ENCODE measurements at places on chromosomes 2 and 18. TPM values are rescaled to one million over a fixed set of nuclear protein-coding genes. Genes with fewer than 3 reads are reported as not detected.

DNA sequence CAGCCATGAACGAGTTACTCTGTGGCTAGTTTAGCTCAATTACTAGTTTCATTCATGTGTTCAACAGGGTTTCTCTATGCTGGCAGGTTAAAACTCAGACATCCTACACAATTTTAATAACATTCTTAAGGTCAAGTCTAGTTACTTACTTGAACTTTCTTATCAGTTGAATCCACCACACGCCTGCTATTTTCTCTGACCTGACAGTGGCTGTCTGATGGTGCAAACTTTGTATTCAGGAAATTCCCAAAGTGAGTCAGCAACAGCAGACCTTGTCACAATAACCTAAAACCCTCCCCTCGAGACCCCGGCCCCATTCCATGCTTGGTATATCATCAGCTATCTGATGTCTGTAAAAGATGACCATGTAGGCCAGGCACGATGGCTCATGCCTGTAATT, 20.8 kb upstream of the CIDEA start:
- no peak for DNase-seq

NTSR2 gene
- polyA plus RNA-seq, result not detected

VIT gene
- 0.07 TPM for polyA plus RNA-seq

SLC23A3 gene
- polyA plus RNA-seq, result 20.3 TPM

Measured in right renal pelvis (tissue), 4 donors.